ENCODE measurements at places on chromosomes 11 and 22. TPM values are rescaled to one million over a fixed set of nuclear protein-coding genes. Genes with fewer than 3 reads are reported as not detected.
A peak's percentile ranks its signal among the peaks of the same experiment; 100 is the strongest.

GRCh38 chr22:44887941-44888366 is 121.9 kb downstream of the PHF21B start:
- no peaks in the 10 kb centered on the region for H3K36me3 ChIP-seq
- H3K27me3 ChIP-seq, result no peaks in the 10 kb centered on the region
- no peak overlapping the region for H3K4me3 ChIP-seq
- DNase-seq, result no peak

GRCh38 chr11:127925475-127925874 is 661.9 kb downstream of the ETS1 start:
- no peak overlapping the region for H3K4me3 ChIP-seq
- H3K4me1 ChIP-seq, result no peaks in the 10 kb centered on the region
- DNase-seq, result no peak
- H3K27me3 ChIP-seq, result no peaks in the 10 kb centered on the region

TNNT3 gene
- 0.76 TPM for total RNA-seq

DNA sequence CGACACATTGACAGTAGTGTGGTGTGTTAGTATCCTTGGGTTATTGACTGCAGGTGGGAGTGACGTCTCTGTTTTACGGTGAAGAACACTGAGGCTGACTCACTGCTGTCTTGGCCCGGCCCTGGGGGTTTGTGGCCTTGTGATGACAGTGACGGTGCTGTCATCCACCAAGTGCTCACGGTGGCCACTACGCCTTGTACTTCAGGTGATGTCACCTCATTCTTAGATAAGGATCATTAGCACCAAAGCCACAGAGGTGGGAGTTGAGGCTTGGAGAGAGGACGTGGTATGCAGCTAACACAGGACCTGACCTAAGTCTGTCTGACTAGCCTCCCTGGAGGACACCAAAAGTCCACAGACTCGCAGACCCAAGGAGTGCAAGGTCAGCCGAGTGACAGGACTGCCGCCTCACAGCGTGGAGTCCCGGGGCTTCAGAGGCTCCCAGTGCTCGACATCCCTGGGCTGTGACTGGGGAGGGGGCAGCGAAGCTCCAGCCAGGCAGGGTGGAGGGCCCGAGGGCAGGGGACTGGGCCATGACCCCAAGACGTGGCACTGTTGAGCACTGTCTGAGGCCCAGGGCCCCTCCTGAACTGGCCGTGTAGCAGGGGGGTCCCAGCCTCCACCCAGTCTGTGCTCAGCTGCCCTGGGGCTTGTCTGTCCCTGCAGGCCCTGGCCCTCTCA is 56.5 kb downstream of the NAT10 start:
- H3K4me1 ChIP-seq, result peaks cover 19% of the 10 kb centered on the region
- H3K4me3 ChIP-seq, result no peak overlapping the region
- no peaks in the 10 kb centered on the region for H3K27me3 ChIP-seq
- H3K27ac ChIP-seq, result no peak overlapping the region
- peaks cover 10% of the 10 kb centered on the region for H3K36me3 ChIP-seq

DNA sequence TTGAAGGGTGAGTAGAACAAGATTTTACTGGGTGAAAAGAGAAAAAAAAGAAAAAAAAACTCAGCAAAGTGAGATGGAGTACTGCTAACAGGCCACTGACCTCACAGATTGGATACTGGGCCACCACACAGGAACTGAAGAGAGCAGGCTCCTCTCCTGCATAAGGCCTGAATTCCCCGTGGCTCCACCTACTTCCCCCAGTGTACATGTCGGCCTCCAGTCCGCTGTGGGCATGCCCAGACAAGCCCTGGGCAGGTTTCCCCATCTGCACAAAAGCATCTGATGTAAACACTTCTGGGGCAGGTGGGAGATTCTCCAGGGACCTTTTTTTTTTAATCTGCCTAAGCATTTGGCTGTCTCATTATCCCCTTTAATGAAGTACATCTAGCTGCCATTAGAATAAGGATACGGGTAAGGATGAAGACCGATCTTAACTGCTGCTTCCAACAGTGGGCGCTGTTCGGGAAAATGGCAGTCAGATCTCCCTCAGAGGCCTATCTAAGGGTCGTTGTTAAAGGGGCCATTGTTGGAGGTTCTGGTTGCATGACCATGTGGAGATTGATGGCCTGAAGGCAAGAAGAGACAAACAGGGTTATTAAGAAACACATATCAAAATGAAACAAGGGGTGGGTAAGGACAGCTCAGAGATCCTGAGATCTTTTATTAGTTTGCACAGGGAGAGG is 48.5 kb downstream of the MS4A13 start:
- H3K27ac ChIP-seq, result no peak overlapping the region
- H3K4me3 ChIP-seq, result no peak overlapping the region
- H3K36me3 ChIP-seq, result no peaks in the 10 kb centered on the region
- no peaks in the 10 kb centered on the region for H3K27me3 ChIP-seq
- no peak for DNase-seq

GRCh38 chr11:61102667-61103571 is 630 bp downstream of the CD5 start:
- H3K27ac ChIP-seq, result no peak overlapping the region
- H3K4me3 ChIP-seq, result peak overlapping the region; percentile 12
- no peaks in the 10 kb centered on the region for H3K27me3 ChIP-seq
- no peaks in the 10 kb centered on the region for H3K36me3 ChIP-seq

- no peaks in the 10 kb centered on the region for H3K36me3 ChIP-seq
- no peak overlapping the region for H3K27ac ChIP-seq
- peaks cover 52% of the 10 kb centered on the region for H3K4me1 ChIP-seq
- no peak overlapping the region for H3K4me3 ChIP-seq
- H3K27me3 ChIP-seq, result no peaks in the 10 kb centered on the region
These were observed 52.7 kb upstream of the BARX2 start for GRCh38 chr11:129322941-129323340.

FREY1 gene
- 0.57 TPM for total RNA-seq

- peak overlapping the region; percentile 82 for H3K4me3 ChIP-seq
- H3K36me3 ChIP-seq, result peaks cover 14% of the 10 kb centered on the region
- H3K27ac ChIP-seq, result peak overlapping the region; percentile 86
- peaks cover 96% of the 10 kb centered on the region for H3K4me1 ChIP-seq
These were observed 1.9 kb downstream of the CD151 start for GRCh38 chr11:834371-835316.

CRYAB gene
- total RNA-seq, result 29.8 TPM

ACAD8 gene
- 25.1 TPM for total RNA-seq

DNA sequence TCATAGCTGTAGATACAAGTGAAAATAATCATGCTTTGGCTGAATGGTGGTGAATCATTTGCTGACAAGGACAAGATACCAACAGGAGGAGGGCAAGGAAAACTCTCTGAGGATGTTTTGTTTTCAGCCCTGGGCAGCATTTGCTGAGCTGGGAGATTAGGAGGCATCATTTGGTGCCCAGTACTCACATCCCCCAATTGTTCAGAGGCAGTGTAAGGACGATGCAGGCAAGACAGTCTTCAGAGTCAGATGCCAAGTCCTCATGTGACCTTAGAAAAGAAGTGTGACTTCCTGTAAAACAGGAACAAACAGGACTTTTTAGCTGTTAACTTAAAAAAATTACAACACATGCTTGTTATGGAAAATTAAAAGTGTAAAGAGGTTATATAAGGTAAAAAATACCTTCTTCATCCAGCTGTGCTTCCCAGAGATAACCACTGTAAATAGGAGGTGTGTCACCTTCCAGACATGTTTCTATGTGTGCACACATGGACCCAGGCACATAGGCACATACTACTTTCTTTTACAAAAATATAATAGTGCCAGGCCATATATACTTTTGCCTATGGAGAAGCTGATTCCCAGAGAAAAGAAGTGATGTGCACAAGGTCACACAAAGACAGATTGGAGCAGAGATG is 18.0 kb downstream of the CNTF start:
- no peaks in the 10 kb centered on the region for H3K36me3 ChIP-seq
- DNase-seq, result no peak
- no peaks in the 10 kb centered on the region for H3K27me3 ChIP-seq
- no peaks in the 10 kb centered on the region for H3K4me1 ChIP-seq
- H3K4me3 ChIP-seq, result no peak overlapping the region

DNA sequence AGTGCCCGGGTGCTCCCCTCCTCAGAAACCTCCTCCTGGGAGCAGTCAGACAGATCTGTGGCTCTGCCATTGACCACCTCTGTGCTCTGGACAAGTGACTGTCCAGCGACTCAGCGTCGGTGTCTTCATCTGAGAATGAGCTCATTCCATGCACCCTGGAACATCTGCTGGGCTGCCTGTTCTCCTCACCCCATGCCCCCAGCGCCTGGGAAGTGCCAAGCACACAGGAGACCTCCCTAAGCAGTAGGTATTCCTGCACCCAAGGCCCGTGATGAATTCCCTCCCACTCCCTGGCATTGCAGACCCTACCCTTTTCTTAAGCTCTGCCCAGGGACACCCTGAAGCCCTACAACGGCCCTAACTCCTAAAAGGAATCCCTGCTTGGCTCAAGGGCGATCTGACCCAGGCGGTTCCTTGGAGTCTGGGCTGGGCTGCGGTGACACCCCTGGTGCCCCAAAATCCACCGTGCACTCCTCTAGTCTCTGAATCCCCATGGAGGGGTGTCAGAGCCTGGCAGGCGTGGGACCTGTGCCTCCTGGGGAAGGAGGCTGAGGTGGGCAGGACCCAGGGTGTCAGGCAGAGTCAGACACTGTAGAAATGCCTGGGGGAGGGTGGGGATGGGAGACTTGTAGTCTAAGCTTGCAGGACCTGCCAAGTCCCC is 92.0 kb downstream of the CEP164 start:
- no peaks in the 10 kb centered on the region for H3K27me3 ChIP-seq
- no peak overlapping the region for H3K27ac ChIP-seq
- H3K4me1 ChIP-seq, result no peaks in the 10 kb centered on the region

GRCh38 chr11:79139900-79140299 is 300.9 kb downstream of the TENM4 start:
- no peak overlapping the region for H3K27ac ChIP-seq
- H3K4me3 ChIP-seq, result no peak overlapping the region

DNA sequence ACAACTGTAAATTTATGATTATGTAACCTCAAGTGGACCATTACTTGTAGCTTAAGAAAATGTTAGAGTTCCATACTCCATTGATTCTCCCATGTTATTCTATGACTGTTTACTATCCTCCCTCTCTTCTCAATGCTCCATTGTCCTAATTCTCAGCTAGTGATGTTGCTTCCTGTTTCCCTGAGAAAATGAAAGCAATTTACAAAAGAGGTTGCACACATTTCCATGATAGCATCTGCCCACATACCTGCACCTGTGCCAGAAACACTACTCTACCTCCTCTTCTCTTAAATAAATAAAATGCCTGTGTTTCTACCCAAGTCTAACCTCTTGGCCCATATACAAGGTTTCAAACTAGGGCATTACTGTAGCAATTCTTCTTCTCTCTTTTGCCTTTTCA is 1620.9 kb downstream of the FAM181B start:
- H3K27ac ChIP-seq, result no peak overlapping the region
- no peaks in the 10 kb centered on the region for H3K36me3 ChIP-seq
- H3K4me1 ChIP-seq, result no peaks in the 10 kb centered on the region
- no peak overlapping the region for H3K4me3 ChIP-seq

SHANK2 gene
- 12.6 TPM for total RNA-seq

DNA sequence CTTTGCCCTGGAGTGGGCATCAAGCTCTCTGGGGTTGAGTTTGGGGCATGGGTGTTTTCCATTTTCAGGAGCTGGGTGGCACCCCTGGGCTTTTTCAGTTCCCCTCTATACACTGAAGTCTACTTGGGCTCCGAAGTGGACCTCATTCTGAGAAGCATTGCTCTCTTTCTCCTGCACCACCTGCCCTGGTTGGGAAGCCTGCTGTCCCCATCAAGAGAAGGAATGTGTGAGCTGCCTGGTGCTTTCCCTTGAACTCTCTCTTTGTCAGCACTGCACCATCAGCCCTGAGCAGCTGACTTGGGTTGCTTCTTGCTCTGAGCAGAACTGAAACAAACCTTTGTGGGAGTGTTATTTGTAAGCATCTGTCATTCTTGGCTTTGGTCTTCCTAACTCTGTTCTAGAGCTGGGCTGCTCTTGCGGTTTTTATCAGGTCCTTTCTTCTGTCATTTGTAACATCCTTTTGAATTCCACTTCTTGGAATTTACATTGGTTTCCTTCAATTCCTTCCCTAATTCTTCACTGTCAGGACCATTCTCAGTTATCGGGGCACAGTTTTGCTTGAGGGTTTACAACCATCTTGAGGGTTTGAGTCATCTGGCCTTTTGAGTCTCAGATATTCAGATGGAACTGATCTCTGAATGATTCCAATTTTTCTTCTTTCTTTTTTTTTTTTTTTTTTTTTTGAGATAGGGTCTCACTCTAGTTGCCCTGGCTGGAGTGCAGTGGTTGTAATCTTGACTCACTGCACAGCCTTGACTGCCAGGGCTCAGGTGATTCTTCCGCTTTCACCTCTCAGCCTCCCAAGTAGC is 20.5 kb downstream of the UBE2L3 start:
- no peak overlapping the region for H3K27ac ChIP-seq
- no peaks in the 10 kb centered on the region for H3K36me3 ChIP-seq
- DNase-seq, result no peak
- H3K27me3 ChIP-seq, result no peaks in the 10 kb centered on the region

DNA sequence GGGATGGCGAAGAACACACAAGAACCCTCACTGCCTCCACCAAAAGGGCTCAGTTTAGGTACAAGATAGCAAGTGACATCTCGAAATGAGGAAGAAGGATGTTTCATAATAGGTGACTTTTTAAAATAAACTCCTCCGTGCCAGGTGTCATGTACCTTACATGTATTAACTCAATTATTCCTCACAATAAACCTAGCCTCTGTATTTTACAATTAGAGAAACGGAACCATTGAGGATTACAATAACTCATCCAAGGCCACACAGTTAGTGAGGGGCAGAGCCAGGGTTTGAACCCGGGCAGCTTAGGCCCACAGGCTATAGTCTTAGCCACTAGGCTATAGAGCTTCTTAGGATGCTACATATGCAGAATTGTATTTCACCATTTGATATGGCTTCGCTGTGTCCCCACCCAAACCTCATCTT is 965 bp upstream of the PAMR1 start:
- H3K27ac ChIP-seq, result no peak overlapping the region
- H3K4me1 ChIP-seq, result peaks cover 12% of the 10 kb centered on the region
- DNase-seq, result no peak
- H3K4me3 ChIP-seq, result no peak overlapping the region

DNA sequence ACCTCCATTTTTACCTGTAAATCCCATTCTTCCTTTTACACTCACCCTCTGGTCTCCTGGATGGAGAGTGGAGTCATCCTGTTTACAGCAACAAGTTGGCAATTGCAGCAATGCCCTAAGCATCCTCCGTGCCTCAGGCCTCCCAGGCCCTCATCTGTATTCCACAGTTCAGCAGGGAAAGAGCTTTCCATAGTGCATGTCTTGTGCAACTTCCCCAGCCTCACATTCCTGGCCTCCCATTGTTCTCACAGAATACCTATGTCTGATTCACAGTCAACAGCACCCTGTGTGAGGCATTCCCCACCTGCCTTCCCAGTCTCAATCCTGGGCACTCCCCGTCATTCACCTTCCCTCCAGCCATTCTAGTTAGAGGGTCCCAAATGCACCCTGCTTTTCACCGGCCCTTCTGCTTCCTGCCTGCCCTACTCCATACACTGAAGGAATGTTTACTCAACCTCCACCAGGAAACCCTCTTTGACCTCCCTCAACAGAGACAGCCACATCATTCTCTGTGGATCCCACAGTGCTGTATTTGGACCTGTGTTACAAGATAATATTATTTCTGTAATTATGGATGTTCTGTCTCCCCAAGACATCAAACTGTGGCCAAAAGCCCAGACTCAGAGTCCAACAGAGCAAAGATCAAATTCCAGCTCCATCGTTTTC is 405.7 kb downstream of the BUD13 start:
- no peak overlapping the region for H3K27ac ChIP-seq
- no peaks in the 10 kb centered on the region for H3K4me1 ChIP-seq
- no peak overlapping the region for H3K4me3 ChIP-seq
- no peaks in the 10 kb centered on the region for H3K27me3 ChIP-seq
- H3K36me3 ChIP-seq, result no peaks in the 10 kb centered on the region
- no peak for DNase-seq

TBX1 gene
- 4.4 TPM for total RNA-seq

MICALL1 gene
- total RNA-seq, result 64.7 TPM

GRCh38 chr11:130429120-130429681 is 792 bp upstream of the ADAMTS8 start:
- H3K4me3 ChIP-seq, result no peak overlapping the region
- peak overlapping the region; percentile 53 for H3K27ac ChIP-seq
- peaks cover 19% of the 10 kb centered on the region for H3K4me1 ChIP-seq
- peaks cover 10% of the 10 kb centered on the region for H3K27me3 ChIP-seq
- H3K36me3 ChIP-seq, result no peaks in the 10 kb centered on the region

Data from esophagus squamous epithelium (tissue), 5 donors.